ENCODE measurements at places on chromosomes 2 and 18. TPM values are rescaled to one million over a fixed set of nuclear protein-coding genes. Genes with fewer than 3 reads are reported as not detected.

GRCh38 chr2:9558948-9559381 lies 3.3 kb upstream of the ADAM17 start:
- DNase-seq: peak; percentile 24

- DNase-seq: no peak
Observed at GRCh38 chr2:233422050-233422639, 67.9 kb downstream of the DGKD start.

GRCh38 chr2:555164-555922 lies 121.9 kb downstream of the TMEM18 start:
- DNase-seq: no peak

DNA sequence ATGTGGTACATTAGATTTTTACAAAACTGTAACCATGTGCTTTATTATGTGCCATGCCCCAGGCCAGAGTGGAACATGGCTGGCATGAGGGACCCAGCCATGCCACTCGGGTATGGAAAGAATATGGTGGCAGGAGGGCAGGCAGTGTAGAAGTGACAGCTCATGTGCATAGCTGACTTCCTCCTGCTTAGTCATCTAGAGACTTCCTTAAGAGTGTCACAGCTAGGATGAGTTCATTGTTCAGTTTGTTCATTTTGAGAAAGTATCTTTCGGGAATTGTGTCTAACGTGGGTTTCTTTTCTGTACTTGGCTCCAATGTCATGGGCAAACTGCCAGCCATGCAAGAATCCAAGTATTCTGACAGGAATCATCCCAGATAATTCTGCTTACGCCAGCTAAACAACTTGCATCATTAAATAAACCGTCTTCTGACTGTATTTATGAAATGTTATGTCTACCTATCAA lies 94.3 kb upstream of the ITGB6 start:
- peak; percentile 65 for DNase-seq

DNA sequence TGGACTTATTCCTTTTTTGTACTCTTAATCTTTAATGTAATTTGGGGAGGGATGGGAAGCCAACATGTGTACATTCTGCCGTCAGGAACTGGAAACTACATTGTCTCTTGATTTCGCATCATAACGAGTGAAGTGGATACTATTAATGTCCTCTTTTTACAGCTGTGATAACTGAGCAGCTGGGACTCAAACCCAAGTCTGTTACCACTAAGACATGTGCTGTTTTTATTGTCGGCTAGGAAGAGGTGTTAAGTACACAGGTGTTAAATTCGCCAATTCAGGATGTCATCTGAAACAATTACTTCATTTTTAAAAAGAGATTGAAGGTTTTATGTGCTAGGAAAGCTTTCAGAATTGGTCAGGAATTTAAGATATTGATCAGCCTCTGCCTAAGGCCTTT lies 6.9 kb downstream of the GMCL1 start:
- DNase-seq: no peak

GRCh38 chr18:48597110-48597509 lies 58.3 kb downstream of the CTIF start:
- DNase-seq: no peak

DNA sequence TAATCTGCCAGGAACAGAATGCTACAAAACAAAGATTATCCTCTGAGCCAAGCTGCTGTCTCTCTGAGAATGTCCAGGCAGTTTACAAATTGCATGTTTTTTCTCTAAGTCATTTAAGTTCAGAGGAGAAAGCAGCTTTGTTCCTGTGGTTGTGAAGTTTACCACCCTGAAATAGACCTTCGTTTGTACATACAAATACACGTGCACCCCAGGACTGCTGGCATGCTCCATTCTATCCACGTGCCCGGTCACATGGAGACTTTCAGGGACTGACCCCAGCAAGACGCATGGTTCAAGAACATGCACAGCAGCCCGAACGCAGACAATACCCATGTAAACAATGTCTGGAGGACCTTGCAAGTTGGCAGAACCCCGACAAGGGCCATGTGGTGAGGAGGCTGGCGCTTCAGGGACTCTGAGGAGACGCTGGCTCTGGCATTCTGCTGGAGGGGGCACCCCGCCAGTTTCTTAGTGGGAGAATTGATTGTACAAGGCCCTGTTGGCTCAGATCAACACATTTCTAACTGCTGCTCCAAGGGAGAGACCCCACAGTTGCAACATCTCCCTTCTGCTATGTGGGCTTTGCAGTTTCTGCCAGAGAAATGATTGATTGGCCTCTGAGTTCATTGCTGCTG lies 33.3 kb downstream of the FAM178B start:
- DNase-seq: peak; percentile 94

SNORC gene
- 0.24 TPM for total RNA-seq

DNA sequence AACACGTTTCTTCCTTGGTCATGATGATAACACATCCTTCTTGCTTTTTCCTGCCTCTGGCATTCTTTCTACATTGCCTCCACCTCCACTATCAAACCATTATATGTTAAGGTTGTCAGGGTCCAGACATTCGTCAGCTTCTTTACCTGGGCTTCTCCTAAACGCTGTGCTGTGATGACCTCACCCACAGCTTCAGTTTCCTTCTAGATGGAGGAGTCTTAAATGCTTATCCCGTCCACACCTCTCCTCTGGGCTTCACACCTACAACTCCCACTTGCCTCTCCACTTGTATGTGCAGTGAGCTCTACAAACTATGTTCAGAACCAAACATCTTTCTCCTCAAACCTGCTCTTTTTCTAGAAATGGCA lies 666 bp upstream of the STAT1 start:
- DNase-seq: no peak

DNA sequence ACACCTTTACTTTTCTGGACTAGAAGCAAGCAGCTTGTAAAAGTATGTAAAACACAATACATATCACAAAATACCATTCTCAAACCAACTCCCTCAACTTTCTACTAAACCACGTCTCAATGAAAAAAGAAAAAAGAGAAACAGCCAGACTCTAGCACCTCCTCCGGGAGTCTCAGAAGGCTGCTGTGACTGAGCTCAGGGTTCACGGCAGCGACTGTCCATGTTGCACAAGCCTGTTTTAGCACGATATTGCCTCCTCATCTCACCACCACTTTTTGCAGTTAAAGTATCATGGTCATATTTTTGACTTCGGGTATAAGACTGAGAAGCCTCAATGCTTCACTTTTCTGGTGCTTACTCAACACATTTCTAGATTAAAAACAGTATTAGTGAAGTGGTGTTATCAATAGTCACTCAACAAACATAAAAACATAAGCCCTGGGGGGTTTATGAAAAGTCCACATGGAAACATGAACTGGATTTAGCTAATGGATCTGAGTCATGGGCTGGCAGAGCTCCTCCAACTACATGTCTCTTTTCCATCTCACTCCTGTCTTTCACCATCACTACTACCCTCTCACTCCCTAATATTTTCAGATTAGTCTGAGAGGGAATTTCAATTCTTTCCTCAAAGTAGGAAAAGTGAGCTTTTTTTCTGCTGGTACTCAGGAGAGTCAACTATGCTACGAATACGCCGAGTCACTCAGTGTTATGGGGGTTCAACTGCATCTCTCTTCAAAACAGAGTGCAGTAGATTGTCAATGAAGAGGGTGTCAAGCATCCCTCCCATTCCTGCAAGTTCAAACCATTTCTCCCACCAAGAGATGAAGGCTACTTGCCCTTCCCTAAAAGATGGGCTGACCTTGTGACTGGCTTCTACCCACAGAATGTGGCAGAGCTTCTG lies 113.7 kb downstream of the OSR1 start:
- no peak for DNase-seq

Measured in umbilical cord (tissue), 2 donors.